ENCODE measurements at places on chromosomes 2 and 18.
A peak's percentile ranks its signal among the peaks of the same experiment; 100 is the strongest.

GRCh38 chr18:36602620-36603019 lies 226.2 kb downstream of the TPGS2 start:
- DNase-seq = no peak

GRCh38 chr2:148994341-148994740 lies 44.2 kb upstream of the LYPD6B start:
- peak; percentile 58 for DNase-seq

- DNase-seq = no peak
Observed at GRCh38 chr2:11865805-11866204, 119.4 kb downstream of the LPIN1 start.

GRCh38 chr18:35917043-35917442 lies 55.4 kb upstream of the RMP24 start:
- no peak for DNase-seq

DNA sequence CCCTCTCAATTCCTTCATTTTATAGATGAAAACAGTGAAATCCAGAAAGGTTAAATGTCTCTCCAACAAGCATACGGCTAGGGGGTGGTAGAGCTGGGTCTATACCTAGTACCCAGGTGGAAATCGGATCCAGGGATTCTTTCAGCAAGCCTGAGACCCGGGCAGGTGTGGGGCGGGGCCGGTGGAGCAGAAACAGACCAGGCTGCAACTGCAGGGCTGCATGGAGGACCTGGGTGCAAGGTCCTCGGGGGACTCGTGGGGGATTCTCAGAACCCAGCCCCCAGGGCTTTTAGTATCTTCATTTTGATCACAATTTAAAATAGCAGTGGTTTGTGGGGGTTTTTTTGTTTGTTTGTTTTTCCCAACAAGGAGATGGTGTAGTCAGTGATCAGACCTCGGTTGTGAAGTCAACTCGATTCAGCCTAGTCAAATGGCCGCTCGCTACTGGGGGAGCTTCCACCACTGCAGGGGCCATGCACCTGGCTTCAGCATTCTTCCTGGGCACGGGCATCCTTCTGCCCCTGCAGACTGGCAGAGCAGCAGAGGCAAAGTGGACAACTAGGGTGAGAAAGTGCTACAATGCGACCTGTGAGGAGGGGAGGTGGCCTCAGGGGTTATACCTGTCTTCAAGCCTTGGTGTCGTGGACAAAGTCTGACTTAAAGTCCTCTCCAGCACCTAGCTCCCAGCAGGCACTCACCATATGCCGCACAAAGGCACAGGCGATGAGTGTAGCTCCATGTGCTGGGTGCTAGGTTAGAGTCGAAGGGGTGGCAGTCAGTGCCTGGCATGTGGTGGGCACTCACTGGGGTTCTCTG lies 46.3 kb downstream of the GORASP2 start:
- no peak for DNase-seq

Data from NCI-H2081 treated with DMSO at 0.1 percent for 48 hours (cell line).